A549 treated with CORT108297 at 1 μM for 4 hours (cell line): ENCODE measurements at places on chromosomes 7 and 10. TPM values are rescaled to one million over a fixed set of nuclear protein-coding genes. Genes with fewer than 3 reads are reported as not detected.

Gene C10orf90
- total RNA-seq: 3.5 to 4.2 TPM (median 3.5 TPM) in 5 replicates

Gene EBLN1
- total RNA-seq: 0.07 to 0.21 TPM in 2 of 5 replicates, not detected in the others

Gene PRKAR2B
- total RNA-seq: 2.5 to 3.9 TPM (median 3.2 TPM) in 5 replicates

Gene INMT
- not detected in 5 replicates for total RNA-seq

Gene BEND7
- 9.5 to 13.6 TPM (median 12.3 TPM) in 5 replicates for total RNA-seq

Gene CALML3
- total RNA-seq: 0.02 TPM in 1 of 5 replicates, not detected in the others

Gene GPNMB
- 1.7 to 2.7 TPM (median 2.5 TPM) in 5 replicates for total RNA-seq

Gene GARIN1A
- 0.33 to 0.70 TPM (median 0.45 TPM) in 5 replicates for total RNA-seq

Gene TRIL
- not detected in 5 replicates for total RNA-seq

Gene CADPS2
- 0.02 to 0.13 TPM (median 0.06 TPM) in 5 replicates for total RNA-seq

Gene LIPF
- not detected in 5 replicates for total RNA-seq

Gene VIPR2
- 0.10 TPM in 1 of 5 replicates, not detected in the others for total RNA-seq

Gene GDF2
- total RNA-seq: not detected in 5 replicates

Gene ICA1
- total RNA-seq: 0.88 to 1.9 TPM (median 1.0 TPM) in 5 replicates

Gene LRRD1
- total RNA-seq: not detected in 5 replicates

Gene SNCG
- 11.4 to 14.9 TPM (median 13.3 TPM) in 5 replicates for total RNA-seq
